Effector CD8-positive, alpha-beta T cell (primary cell): ENCODE measurements at places on chromosomes 5 and 9.

DNA sequence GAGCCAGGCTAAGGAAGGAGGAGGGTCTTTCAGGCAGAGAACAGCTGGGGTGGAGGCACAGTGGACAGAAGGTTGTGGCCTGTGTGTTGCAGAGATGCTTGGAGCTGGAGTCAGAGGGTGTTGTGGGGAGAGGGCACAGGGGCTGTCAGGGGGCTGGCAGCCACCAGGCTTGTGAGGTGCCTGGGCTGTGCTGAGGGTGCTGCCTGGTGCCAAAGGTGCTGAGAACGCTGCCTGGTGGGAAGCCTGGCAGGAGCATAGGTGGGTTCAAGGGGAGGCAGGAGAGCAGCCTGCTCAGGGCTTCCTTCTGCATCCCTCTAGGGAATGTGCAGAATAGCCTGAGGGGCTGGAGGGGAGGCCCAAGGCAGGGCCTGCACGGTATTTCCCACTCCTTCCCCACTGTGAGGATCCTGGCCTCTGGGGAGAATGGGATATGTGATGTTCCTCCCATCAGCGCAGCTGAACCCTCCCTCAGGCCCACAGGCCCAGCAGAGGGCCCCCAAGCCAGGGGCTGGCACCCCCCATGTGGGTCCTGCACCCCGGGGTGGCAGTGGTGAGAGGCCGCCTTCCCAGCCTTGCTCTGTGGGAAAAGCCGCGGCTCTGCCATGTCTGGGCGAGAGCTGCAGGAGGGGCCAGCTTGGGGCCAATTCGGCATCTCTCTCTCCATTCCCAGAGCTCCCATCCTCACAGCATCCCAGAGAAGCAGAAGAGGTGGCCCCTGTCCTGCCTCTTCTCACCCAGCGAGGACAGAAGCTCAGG is 76.3 kb downstream of the CACNA1B start:
- no peak for DNase-seq

- DNase-seq: no peak
Observed at GRCh38 chr5:172481011-172481800, 26.9 kb upstream of the SH3PXD2B start.

DNA sequence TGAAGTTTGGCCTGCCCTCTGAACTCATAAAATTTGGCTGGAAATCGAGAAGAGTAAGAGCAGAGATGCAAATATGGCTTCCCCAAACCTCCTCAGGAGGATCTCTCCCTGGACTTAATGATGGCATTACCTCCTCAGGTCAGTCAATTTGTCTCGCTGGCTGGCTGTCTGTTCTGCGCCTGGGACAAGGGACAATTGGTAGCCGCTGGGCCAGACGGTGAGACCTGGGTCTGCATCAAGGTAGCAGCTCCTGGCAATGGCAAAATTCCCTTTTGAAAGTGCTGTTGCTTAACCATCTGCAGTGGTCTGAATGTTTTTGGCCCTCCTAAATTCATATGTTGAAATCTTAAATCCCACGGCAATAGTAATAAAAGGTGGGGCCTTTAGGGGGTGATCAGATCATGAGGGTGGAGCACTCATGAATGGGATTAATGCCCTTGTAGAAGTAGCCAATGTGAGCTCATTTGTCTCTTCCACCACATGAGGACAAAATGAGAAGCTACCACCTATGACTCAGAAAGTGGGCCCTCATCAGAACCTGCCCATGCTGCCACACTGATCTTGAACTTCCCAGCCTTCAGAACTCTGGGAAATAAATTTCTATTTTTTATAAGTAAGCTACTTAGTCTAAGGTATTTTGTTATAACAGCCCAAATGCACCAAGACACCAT is 439.3 kb upstream of the KLF4 start:
- no peak for DNase-seq

GRCh38 chr5:180120237-180121101 is 48.9 kb upstream of the RNF130 start:
- DNase-seq: no peak

DNA sequence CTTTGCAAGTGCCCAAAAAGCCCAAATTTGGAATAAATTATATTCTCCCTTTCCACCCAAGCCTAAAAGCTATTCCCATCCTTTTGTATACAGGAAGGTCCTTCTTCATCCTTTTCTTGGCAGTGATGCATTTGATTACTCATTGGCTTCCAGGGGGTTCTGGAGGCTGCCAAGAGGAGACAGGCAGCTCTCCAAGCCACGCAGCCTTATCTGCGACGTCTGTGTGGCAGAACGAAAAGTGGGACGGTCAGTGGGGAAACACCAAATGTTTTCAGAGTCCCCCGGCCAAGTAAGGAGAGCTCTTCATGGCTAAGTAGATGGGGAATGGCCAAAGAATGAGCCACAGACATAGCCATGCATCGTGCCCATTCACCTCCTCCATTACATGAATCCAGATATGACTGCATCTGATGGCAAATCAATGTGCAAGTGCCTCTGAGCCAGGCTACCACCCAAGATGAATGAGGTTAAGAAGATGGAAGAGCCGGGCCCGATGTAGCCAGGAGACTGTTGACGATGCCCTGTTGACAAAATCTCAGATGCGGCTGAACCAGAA is 12.1 kb downstream of the ADAM19 start:
- no peak for DNase-seq

GRCh38 chr5:178322736-178323540 is 90.3 kb upstream of the PHYKPL start:
- no peak for DNase-seq

DNA sequence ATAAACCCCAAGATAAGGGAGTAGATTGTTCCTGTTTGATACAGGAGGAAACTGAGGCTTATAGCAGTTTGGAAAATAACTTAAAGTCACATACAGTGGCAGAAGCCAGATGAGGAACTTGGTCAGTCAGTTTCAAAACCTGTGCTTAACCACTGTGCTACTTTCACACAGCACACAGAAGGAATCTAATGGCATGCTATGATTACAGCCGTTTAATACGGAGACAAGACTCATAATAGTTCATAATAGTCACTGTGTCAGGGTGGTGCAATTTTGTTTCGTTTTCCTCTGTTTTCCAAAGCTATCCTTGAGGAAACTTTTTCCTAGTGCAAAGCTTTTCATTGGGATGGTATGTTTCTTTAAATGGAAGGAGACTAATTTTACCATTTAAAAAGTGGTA is 112.3 kb downstream of the GCNT1 start:
- DNase-seq: no peak

GRCh38 chr5:29719171-29719570 is 1474.3 kb upstream of the CDH6 start:
- no peak for DNase-seq

- DNase-seq: no peak
Observed at GRCh38 chr5:176664886-176665285, 17.6 kb downstream of the TSPAN17 start.

DNA sequence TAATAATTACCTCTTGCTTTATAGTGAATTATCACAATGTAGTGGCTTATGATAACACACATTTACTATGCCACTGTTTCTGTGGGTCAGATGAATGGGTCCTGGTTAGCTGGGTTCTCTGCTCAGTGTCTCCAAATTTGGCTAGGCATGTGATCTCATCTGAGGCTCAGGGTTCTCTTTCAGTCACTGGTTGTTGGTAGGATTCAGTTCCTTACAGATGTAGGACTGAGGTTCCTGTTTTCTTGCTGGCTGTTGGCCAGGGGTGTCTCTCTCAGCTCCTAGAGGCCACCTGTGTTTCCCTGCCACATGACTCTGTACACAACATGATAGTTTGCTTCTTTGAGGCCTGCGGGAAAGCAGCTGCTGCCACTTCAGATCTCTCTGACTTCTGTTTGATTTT is 7.1 kb downstream of the NFX1 start:
- no peak for DNase-seq

GRCh38 chr9:83582029-83582428 is 40.9 kb upstream of the IDNK start:
- DNase-seq: no peak

GRCh38 chr5:89981021-89981420 is 428.5 kb downstream of the CETN3 start:
- no peak for DNase-seq

DNA sequence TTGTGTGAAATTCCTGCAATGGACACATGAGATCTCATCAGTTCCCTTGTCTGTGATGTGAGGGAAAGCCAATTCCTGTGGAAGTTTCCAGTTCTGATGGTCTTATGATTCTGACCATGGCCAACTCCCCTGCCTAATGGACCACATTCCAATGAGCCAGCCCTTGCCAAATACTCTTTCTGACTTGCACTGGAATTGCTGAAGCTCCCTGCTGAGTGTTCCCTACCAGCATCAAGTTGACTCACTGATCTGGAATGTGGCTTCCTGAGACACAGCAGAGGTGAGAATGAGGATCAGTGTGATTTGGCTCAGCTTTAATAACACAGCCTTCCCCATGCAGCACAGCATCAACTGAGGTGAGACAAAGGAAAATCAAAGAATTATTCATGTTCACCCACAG is 427.8 kb downstream of the KDM4C start:
- no peak for DNase-seq

- DNase-seq: no peak
Observed at GRCh38 chr9:133990366-133991213, 1.5 kb downstream of the VAV2 start.

DNA sequence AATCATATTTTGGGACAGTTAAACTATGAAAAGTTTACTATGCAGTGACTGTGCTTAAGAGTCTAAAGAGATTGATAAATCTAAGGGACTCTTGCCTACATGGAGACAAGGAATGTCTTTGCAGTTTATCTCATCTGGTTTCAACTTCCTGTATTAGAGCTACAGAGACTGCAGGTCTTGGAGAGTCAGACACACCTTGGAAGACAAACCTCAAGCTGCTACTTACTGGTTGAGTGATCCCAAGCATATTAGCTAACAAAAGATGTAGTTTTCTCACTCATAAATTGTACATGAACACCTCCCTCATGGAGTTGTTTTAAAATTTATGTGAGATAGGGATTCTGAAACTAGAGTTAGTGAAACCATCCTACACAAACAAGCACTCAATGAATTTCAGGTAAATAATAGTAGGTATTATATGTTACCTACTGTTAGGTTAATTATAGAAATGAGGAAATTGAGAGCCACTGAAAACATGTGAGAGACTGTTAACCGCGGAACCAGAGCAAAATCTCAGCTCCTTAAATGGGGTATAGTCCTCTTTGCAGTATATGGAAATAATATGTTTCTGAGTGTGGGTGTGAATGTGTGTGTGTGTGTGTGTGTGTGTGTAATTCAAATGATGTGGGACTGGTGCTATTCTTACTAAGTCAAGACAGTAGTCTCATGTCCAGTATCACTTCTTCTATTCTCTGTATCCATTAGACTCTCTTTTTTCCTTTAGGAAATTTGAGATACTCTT is 752.1 kb downstream of the DTWD2 start:
- DNase-seq: no peak

DNA sequence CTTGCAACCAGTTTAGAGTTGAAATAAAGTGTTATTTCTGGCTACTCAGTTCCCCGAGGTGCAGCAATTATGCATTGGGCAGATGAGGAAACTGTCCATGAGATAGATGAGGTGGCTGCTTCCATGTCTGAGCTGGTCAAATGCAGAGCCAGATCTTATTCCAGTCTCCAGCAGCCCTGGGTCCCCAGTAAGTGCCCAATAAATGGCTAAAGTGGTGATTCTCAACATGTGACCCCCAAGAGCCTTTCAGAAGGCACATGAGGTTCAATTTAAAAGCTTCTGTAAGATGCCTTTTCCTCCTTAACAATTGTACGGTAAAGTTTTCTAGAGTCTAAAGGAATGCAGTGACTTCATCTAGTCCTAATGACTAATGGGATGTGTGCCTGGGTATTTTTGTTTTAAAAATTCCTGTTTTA is 17.5 kb downstream of the ATOX1 start:
- DNase-seq: no peak

DNA sequence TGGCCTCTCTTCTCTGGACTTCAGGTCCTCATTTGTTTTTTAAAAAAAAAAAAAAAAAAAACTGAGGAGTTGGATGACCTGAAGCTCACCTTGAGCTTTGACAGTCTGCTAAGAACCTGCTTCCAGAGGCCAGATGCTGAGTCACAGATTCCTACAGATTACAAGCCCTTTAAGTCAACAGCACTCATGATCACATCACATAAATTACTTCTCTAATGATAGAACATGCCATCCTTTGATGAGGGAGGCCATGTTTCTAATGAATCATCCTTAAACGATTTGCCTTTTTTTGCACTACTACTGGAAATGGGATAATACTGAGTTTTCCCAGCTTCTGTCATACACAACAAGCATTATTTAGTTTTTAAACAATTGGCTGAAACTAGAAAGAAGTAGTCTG is 34.2 kb upstream of the MYOT start:
- DNase-seq: no peak

- DNase-seq: no peak
Observed at GRCh38 chr9:32399110-32399815, 14.8 kb downstream of the ACO1 start.

GRCh38 chr5:109359642-109360041 is 50.1 kb downstream of the PJA2 start:
- no peak for DNase-seq

DNA sequence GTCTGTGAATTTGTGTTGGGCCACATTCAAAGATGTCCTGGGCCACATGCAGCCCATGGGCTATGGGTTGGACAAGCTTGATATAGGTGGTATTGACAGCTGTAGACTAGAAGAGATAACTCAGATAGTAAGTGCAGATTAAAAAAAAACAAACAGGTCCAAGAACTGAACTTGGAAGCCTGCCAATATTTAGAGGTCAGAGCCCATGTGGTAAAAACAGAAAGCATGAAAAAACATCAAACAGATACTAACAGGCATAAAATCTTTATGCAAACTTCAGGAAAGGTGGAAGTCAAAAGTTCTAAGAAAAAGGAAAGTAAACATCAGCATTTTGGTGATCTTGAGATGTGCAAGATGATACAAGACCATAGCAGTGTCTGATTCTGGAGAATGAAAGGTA is 155.1 kb upstream of the NR4A3 start:
- no peak for DNase-seq

GRCh38 chr5:86970361-86970760 is 297.3 kb upstream of the RASA1 start:
- DNase-seq: no peak

- no peak for DNase-seq
Observed at GRCh38 chr9:133044125-133044524, 13.3 kb downstream of the GTF3C5 start.

- no peak for DNase-seq
Observed at GRCh38 chr5:76029739-76030138, 53.4 kb upstream of the SV2C start.

GRCh38 chr5:119340597-119341218 is 15.1 kb upstream of the TNFAIP8 start:
- DNase-seq: no peak

GRCh38 chr9:122053064-122053463 is 40.0 kb downstream of the TTLL11 start:
- DNase-seq: no peak
